ENCODE measurements at places on chromosomes 12 and 14. TPM values are rescaled to one million over a fixed set of nuclear protein-coding genes. Genes with fewer than 3 reads are reported as not detected.

DNA sequence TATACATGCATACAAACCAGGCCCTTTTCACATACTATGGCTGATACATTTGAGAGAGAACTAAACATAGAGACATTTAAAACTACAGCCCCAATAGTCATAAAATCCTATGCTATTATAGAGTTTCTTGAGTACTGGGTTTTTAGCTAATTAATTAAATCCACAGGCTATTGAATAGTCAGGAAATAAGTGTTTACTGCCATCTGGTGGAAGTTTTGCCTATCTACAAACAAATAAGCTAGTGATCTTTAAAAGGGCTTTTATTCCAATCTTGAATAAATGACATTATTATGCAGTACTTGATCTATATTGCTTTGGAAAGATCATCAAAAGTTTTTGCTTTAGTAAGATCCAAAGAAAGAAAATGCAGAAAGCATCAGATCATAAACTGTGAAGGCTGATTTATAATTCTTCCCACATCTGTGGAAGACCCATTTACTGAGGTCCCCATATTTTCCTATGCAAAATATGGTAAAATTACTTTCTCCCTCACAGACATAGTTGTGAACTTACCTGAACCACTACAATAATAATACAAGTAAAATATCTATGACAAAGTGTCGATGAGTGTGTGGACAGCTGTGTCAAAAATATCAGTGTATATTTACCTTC is 131.3 kb downstream of the ITPR2 start:
- no peak for DNase-seq
- no peak overlapping the region for H3K27ac ChIP-seq
- H3K4me1 ChIP-seq: no peaks in the 10 kb centered on the region
- H3K4me3 ChIP-seq: no peak overlapping the region

DNA sequence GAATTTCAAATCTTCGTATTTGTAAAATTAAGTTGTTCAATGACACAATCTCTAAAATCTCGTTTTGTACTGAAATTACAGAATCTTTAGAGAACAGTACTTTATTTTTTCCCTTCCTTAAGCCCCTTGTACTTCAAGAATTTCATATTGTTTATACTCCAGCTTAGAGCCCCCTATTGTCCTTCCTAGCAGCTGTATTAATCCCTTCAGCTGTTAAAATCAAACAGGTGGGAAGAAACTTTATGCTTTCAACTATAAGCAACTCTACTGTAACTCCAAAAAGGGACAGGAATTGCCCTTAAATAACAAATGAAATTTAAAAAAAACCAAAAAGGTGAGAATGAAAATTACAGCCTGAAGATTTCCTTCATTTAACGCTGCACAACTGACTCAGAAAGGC is 1.7 kb downstream of the NACA start:
- H3K36me3 ChIP-seq: peaks cover 3% of the 10 kb centered on the region
- H3K4me1 ChIP-seq: peaks cover 51% of the 10 kb centered on the region
- DNase-seq: no peak

DNA sequence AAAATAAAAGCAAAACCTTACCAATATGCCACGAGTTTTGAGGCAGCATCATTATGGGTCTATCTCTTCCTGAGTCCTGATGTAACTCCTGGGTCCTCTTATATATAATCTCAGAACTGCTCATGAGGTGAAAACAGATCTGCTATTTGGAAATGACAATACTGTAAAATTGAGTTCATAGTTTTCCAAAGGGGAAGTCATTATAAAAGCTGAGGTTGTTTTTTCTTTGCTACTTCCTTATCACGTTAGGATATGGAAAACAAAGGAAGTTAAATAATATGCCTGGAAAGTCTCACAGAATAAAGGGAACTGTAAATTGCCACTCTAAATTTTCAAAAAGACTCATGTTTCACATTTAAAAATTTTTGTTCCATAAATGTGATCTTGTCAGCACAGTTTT is at the start of gene CD163L1:
Gene CD163L1 (minus strand): TSS at position 78 of the 400 bp plus-strand sequence. CDS start 26 bp downstream, at position 52.
- H3K36me3 ChIP-seq: no peaks in the 10 kb centered on the region
- H3K4me3 ChIP-seq: no peak within 1 kb of the TSS
- no peaks in the 10 kb centered on the region for H3K27me3 ChIP-seq
- H3K4me1 ChIP-seq: no peaks in the 10 kb centered on the region

- H3K27me3 ChIP-seq: peaks cover 38% of the 10 kb centered on the region
- H3K4me1 ChIP-seq: no peaks in the 10 kb centered on the region
- DNase-seq: no peak
Observed at GRCh38 chr14:101222362-101223070, 319.0 kb upstream of the RTL1 start.

DNA sequence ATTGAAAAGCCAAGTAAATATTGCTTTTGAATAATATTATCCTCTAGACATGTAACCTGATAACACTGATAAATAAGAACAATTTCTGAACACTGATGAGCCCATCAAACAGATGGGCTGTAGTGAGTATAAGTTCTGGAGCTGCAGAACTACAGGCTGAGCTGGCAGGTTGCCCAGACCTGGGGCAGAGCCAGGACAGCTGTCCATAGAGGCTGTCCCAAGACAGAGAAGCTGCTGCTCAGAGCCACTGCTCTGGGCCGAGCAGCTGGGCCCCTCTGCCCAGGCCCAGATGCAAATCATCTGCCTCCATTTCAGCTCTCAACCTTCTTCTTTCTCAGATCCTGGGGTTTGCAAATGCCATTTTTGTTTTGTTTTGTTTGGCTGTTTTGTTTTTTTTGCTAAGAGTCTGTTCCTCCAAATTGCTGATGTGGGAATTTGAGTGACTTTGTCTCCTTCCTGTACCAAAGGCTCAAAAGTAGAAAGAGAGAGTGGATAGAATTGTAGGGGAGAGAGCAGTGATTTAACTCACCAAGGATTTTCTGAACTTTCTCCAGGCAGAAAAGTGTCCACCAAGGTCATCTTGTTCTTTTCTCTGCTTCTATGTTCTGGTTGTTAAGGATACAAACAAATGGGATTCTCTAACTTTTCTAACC is 4.0 kb upstream of the TESPA1 start:
- no peaks in the 10 kb centered on the region for H3K27me3 ChIP-seq
- H3K4me1 ChIP-seq: peaks cover 42% of the 10 kb centered on the region
- no peak for DNase-seq
- H3K27ac ChIP-seq: peak overlapping the region; percentile 11

DNA sequence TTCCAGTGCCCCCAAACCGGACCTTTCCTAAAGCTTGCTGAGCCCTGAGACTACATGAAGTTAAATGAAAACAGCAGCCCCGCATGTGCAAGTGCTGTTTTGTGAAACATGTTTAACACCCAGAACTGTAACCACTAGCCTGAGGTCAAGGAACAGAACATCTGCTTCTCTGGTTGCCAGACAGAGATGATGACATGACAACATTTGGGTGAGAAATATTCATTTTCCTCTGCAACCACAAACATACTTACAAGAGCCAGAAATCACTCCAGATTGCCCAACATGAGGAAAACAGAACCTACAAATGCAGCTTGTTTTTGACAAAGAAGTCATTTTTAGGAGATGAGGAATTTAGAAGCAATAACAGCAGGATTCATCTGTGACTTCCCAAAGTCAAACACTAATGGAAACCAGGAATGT is 110.4 kb downstream of the BCAT1 start:
- H3K27me3 ChIP-seq: no peaks in the 10 kb centered on the region
- H3K27ac ChIP-seq: no peak overlapping the region
- H3K4me3 ChIP-seq: no peak overlapping the region
- H3K36me3 ChIP-seq: no peaks in the 10 kb centered on the region
- H3K4me1 ChIP-seq: no peaks in the 10 kb centered on the region
- no peak for DNase-seq

DNA sequence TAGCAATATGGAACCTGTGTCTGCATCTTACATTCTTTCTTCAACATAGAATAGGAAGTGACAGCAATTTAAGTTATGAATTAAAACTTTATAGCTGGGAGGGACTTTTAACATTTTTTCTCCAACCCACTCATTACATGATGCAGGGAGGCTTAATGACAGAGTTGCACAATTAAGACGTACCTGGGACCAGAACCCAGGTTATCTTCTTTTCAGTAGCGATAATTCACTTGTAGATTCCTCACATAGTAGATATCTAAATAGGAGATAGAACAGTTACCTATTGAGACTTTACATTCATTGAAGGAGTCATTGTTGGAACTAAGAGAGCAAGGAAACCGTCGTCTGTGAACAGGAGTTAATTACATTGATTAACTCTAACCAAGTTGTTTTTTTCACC is 5.1 kb downstream of the SRGAP1 start:
- H3K27me3 ChIP-seq: peaks cover 2% of the 10 kb centered on the region
- peaks cover 3% of the 10 kb centered on the region for H3K4me1 ChIP-seq
- no peak overlapping the region for H3K4me3 ChIP-seq
- DNase-seq: no peak
- no peak overlapping the region for H3K27ac ChIP-seq

GRCh38 chr12:2138871-2139308 is 86.1 kb downstream of the CACNA1C start:
- H3K36me3 ChIP-seq: no peaks in the 10 kb centered on the region
- H3K27me3 ChIP-seq: peaks cover 25% of the 10 kb centered on the region
- H3K4me3 ChIP-seq: no peak overlapping the region
- no peak overlapping the region for H3K27ac ChIP-seq
- no peak for DNase-seq

DNA sequence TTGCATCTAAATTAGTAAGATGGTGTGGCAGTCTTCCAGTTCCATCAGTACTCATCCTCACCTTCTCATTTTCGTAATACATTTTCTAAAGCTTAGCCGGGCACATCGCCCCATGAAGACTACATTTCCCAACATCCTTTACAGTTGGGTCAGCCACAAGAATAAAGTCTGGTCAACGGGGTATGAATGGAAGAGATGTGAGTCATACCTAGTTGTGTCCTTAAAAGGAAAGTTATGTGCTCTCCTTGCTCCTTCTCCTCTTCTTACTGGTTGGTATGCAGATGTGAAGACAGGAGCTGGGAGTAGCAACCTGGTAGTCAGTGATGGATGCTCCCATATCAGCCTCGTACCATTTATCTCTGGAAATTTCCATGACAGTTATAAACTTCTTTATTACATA is 35.9 kb upstream of the EGLN3 start:
- no peak for DNase-seq
- H3K36me3 ChIP-seq: no peaks in the 10 kb centered on the region
- no peak overlapping the region for H3K4me3 ChIP-seq
- H3K27me3 ChIP-seq: no peaks in the 10 kb centered on the region
- H3K27ac ChIP-seq: no peak overlapping the region

DNA sequence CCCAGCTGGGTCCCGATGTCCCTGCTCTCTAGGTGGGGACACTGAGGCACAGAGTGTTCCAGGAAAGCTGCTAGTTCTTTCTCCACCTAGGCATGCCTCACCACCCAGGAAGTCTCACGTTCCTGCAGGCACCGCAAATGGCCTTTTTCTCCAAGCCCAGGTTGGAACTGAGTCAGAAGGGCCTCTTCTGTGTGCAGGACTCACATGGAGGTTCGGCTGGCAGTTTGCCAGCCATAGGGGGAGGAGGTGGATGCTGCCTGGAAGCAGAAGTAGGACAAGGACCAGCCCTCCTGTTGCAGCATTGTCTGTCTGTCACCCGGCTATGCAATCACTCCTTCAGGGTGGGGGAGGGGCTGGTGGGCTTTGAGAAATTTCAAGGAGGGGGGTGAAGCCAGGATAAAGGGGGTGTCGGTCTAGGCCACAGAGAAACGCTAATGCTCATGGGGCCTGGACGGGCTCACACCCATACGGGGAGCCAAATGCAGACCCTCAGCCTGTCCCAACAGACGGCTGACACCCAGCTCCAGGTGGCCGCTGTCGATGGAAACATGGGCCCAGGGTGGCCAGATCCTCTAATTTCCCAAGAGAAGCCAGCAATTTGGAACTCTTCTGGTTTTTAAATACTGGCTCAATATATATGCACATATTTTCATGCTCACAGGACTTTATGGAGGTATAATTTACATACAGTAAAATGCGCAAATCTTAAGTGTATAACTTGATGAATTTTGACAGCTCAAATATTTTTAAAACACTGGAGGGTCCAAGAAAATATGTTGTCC is 120.5 kb downstream of the PHETA1 start:
- H3K36me3 ChIP-seq: no peaks in the 10 kb centered on the region
- no peak overlapping the region for H3K27ac ChIP-seq
- DNase-seq: no peak
- no peak overlapping the region for H3K4me3 ChIP-seq
- H3K27me3 ChIP-seq: peaks cover 44% of the 10 kb centered on the region

DNA sequence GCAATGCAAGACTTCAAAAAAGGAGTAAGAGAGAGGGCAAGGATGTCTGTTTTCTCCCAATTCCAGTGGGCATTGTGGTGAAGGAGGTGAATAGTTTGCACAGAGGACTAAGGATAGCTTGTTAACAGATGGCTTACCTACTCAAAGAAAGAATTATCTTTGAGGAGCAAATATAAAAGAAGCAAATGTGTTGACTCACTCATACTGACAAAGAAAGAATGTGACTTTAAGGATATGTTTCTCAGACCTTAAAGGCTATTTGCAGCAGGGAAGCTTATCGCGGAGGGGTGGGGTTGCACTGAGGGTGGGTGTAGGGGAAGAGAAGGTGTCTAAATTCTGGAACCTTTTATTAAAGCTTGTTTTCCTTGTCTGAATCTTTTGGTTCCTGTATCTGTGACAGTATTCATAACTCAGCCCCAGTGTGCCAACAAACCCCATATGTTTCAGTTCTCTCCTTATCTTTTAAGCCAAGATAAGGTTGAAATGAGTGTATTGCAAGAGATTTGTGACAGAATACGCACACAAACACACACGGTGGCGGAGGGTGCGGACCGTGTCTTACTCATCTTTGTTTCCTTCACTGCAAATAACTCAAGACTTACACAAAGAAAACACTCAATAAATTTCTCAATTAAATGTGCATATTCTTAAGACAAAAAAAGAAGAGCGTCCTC is 146.4 kb upstream of the ARID2 start:
- no peak for DNase-seq
- no peak overlapping the region for H3K4me3 ChIP-seq
- no peaks in the 10 kb centered on the region for H3K27me3 ChIP-seq

DNA sequence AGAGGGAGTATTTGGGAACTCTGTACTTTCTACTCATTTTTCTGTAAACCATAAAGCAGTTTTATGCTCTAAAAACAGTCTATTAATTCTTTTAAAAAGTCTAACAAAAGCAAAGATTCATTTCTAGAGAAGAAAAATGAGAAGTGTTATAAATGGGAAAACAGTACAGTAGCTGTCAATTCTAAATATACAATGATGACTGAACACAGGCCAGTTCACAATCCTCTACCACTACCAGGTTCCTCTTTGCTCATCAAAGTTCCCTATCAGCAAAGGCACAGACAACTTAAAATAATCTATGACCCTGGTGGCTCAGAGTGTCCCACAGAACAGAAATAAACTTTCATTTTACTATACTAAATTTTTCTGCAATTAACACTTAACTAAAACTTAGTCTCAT is 12.5 kb downstream of the NAA25 start:
- no peaks in the 10 kb centered on the region for H3K4me1 ChIP-seq
- H3K36me3 ChIP-seq: peaks cover 38% of the 10 kb centered on the region
- no peaks in the 10 kb centered on the region for H3K27me3 ChIP-seq
- H3K27ac ChIP-seq: no peak overlapping the region
- DNase-seq: no peak

Gene NGB
- total RNA-seq: not detected

Gene PLEKHD1
- 0.28 TPM for total RNA-seq

Gene TRIM9
- 0.30 TPM for total RNA-seq

Gene PLEKHG7
- total RNA-seq: 0.13 TPM

Gene AVPR1A
- total RNA-seq: 0.03 TPM

Gene ACSM4
- not detected for total RNA-seq

Gene LRRC10
- not detected for total RNA-seq

Gene CD27
- 138 TPM for total RNA-seq

Gene MYF5
- total RNA-seq: not detected

Gene ASCL4
- not detected for total RNA-seq

Gene LRRC43
- 0.44 TPM for total RNA-seq
